Inflammatory macrophage (primary cell): ENCODE measurements at places on chromosomes 1 and 21.

- DNase-seq, result no peak
These were observed 296.1 kb downstream of the PTPRC start for GRCh38 chr1:198934901-198935305.

DNA sequence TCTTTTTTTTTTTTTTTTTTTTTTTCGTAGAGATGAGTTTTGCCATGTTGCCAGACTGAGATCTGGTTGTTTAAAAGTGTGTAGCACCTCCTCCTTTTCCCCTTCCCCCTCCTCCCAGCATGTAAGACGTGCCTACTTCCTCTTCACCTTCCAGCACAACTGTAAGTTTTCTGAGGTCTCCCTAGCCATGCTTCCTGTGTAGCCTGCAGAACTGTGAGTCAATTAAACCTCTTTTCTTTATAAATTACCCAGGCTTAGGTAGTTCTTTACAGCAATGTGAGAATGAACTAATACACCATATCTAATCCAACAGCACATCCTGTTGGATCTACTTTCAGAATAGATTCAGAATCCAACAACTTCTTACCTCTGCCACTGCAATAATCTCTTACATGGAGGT is 111.1 kb downstream of the CLIC6 start:
- no peak for DNase-seq

DNA sequence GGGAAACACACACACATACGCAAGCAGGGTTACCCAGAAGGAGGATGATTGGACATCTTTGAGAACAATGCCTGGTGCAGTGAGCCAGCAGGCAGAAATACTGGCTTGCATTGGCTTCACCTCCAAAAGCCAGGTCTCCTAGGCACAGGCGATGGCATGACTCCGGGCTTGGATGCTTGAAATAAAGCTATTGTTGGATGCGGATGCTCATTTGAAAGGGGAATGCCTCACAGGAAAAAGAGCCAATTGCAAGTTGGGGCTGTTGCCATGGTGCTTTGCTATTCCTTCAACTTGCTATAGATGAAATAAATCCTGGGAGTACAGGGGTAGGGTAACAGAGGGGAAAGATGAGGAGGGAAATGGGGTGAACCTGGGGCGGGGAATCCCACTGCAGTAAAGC is 180.7 kb upstream of the SGIP1 start:
- DNase-seq, result no peak

DNA sequence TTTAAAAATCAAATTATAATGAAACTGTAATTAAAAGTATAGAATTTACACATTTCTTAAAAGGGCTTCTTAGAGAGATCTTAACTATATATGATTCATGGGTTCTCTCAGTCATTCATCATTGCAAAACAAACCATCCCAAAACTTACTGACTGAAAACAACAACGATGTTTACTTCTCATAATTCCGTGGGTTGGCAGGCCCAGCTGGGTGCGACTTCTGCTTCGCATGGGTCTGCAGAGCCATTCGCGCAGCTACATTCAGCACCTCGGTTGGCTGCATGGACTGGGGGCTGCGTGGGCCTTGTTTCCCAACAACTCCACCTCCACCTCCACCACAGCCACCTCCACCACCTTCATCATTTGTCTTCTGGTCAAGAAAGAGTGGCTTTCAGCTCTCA is 4.0 kb downstream of the SLAMF8 start:
- DNase-seq, result peak; percentile 78

GRCh38 chr1:191206513-191207207 is 729.0 kb upstream of the BRINP3 start:
- peak; percentile 2 for DNase-seq

DNA sequence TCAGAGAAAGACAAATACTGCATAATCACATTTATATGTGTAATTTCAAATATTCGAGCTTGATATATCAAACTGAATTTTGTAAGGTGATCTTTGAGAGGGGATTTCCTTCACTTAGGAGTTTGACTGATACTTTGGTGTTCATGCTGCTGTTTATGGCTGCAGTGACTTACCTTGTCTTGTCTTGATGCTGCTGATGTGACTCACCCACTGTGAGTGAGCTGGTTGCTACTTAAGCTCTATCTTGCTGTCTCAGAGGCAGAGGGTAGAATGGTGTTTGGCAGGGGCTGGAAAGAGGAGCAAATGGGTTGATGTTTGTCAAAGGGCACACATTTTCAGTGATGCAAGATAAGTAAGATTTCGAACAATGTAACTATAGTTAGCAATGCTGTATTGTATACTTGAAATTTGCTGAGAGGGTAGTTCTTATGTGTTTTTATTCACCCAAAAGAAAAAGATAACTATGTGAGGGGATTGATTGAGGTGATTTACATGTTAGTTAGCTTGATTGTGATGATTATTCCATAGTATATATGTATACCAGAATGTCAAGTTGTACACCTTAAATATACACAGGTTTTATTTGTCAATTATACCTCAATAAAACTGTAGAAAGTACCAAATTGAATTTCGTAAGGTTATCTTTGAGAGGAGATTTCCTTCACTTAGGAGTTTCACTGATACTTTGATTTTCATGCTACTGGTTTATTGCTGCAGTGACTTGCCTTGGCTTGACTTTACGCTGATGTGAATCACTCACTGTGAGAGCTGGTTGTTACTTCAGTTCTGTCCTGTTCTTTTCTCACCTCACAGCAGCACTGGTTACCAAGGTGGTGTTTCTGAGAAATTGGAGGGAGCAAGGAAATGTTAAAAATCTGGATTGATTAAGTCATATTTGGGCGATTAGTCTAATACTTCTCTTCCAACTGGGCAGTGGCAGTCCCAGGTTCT is 94.5 kb upstream of the SLC5A9 start:
- DNase-seq, result no peak

GRCh38 chr1:38283696-38284470 is 237.3 kb upstream of the POU3F1 start:
- no peak for DNase-seq

GRCh38 chr1:218259800-218260199 is 25.3 kb upstream of the RRP15 start:
- DNase-seq, result no peak

DNA sequence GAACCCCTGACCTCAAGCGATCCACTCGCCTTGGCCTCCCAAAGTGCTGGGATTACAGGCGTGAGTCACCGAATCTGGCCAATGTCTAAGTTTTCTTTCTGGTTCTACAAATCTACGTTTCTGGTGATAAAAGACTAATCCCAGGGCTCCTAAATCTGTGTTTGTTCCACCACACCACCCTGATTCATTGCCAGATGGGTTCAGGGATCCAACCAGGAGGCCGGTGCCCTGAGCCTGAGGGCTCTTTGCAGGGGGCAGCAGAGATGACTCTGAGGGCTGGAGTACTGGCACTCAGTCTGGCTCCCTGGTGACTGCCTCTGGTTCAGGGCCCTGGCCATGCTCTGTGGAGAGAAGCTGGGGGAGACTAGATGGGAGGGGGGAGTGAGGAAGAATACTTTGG is 10.5 kb upstream of the OPRD1 start:
- no peak for DNase-seq
